CD4-positive, alpha-beta T cell (primary cell): ENCODE measurements at places on chromosomes 1 and 21.

- no peak for DNase-seq
These were observed 176.3 kb downstream of the PTPRU start for GRCh38 chr1:29412591-29412990.

DNA sequence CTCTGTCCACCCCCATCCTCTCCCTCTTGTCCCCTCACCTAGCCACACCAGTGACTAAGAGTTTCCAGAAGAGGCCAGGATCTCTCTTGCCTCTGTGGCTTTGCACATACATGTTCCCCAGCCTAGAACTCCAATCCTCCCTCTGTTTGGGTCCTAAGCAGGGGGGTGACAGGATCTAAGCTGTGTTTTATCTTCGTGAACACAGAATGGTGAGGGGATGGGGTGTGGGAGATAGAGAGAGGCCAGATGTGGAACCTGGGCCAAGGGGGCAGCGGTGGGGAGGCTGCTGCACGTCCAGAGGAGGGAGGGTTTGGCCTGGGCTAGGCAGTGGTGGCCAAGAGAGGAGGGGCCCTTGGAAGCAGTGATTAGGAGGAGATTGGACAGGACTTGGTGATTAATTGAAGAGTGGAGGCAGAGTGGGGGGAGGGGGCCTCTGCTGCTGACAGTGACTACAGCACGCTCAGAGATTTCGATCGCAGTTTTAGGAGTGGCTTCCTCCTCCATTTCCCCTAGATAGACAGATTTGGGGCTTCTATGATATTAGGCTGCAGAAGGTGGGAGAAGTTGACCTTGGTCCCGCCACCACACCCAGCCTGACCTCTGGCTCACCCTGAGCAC, 17.1 kb upstream of the ADGRB2 start:
- no peak for DNase-seq

DNA sequence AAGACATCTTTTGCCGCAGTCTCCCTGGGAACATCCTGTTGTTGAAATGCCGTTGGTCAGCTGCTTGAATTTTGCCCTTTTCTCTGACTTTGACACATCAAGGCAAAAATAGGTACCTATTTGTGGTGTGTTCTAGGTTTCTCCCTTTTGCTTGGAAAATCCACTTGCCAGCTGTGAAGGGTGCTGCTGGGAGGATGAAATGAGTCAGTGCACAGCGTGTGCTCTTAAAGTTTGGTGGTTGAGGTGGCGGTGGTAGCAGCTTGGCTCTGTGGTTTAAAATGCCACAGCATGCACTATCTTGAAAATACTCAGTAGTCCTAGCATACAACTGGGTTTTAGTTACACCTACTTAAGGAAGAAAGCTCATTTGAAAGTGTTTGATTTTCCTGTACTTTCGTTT, 183.8 kb downstream of the DHRS3 start:
- DNase-seq: peak; percentile 82

GRCh38 chr1:224744521-224744920, 128.4 kb downstream of the CNIH3 start:
- no peak for DNase-seq

DNA sequence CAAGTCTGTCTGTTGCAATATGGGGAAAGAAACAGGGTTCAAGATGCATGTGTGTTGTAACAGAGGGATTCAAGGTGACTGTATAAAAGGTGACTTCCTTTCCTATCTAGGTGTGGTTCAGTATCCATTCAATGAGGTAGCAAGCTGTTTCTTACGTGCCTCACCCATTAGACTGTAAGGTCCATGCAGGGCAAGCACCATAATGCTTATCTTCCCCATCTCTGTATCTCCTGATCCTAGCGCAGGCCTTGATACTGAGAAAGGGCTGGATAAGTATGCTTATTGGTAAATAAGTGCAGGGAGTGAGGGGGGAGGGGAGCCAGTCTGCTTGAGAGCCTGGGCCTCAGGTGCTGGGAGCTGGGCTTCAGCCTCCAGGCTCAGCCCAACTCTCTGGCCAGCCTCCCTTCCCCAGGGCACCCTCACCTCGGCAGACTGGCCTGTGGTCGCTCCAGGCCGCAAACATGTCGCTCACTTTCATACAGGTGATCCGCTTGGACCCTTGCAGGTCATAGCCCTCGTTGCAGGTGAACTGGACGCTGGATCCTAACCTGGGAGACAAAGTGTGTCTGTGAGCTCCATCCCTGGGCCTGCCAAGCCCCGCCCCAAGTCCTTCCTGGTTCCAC, 44.5 kb upstream of the HMGB4 start:
- no peak for DNase-seq

GRCh38 chr21:31524140-31524539, 135.4 kb upstream of the SOD1 start:
- no peak for DNase-seq

- no peak for DNase-seq
These were observed 56.7 kb downstream of the RALGPS2 start for GRCh38 chr1:178781533-178782330.
